ENCODE measurements at places on chromosomes 4 and X. TPM values are rescaled to one million over a fixed set of nuclear protein-coding genes. Genes with fewer than 3 reads are reported as not detected.

Gene VCX2
- not detected for polyA plus RNA-seq

Gene EDA
- 6.4 TPM for polyA plus RNA-seq

Gene NAT8L
- 7.9 TPM for polyA plus RNA-seq

- no peak for DNase-seq
Measured at GRCh38 chr4:90602726-90603125, 475.5 kb downstream of the CCSER1 start.

GRCh38 chr4:73891739-73892405, 22.7 kb downstream of the CXCL1 start:
- DNase-seq = no peak

- no peak for DNase-seq
Measured at GRCh38 chr4:55921093-55921492, 27.7 kb upstream of the CEP135 start.

- DNase-seq = no peak
Measured at GRCh38 chrX:24428516-24428915, 36.6 kb upstream of the PDK3 start.

GRCh38 chrX:153974726-153975286, 2.3 kb downstream of the TMEM187 start:
- DNase-seq = no peak

GRCh38 chr4:36099509-36099908, 144.8 kb downstream of the ARAP2 start:
- DNase-seq = no peak

DNA sequence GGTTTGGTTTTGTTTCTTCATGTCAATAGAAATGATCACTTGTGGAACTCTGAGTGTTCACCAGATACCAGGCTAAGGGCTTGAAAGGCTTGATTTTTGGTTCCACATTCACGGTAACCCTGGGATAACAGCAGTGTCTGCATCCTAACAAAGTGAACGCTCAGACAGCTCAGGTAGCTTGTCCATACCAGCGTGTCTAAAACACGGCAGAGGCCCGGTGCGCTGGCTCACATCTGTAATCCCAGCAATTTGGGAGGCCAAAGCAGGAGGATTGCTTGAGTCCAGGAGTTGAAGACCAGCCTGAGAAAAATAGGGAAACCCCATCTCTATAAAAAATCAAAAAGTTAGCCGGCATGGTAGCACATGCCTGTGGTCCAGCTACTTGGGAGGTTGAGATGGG, 49.0 kb downstream of the HTRA3 start:
- no peak for DNase-seq

DNA sequence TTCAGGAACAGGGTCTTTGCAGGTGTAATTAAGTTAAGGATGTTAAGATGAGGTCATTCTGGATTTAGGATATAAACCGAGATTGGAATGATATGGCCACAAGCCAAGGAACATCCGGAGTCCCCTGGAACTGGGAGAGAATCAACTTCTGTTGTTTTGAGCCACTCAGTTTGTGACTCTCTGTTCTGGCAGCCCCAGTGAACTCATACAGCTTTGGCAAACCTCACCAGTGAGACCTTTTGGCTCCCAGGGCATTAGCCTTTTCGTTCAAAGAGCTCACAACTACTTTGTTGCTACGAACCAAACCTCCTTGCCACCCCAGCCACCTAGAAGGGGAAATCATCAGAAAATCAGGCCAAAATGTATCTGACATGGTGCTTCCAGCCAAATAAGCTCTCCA, 80.4 kb downstream of the MTMR1 start:
- no peak for DNase-seq

- DNase-seq = no peak
Measured at GRCh38 chr4:40209401-40209800, 12.6 kb downstream of the RHOH start.

Measured in renal pelvis (tissue), 12 donors.